Sigmoid colon (tissue), 7 donors: ENCODE measurements at places on chromosomes 1 and 21.

DNA sequence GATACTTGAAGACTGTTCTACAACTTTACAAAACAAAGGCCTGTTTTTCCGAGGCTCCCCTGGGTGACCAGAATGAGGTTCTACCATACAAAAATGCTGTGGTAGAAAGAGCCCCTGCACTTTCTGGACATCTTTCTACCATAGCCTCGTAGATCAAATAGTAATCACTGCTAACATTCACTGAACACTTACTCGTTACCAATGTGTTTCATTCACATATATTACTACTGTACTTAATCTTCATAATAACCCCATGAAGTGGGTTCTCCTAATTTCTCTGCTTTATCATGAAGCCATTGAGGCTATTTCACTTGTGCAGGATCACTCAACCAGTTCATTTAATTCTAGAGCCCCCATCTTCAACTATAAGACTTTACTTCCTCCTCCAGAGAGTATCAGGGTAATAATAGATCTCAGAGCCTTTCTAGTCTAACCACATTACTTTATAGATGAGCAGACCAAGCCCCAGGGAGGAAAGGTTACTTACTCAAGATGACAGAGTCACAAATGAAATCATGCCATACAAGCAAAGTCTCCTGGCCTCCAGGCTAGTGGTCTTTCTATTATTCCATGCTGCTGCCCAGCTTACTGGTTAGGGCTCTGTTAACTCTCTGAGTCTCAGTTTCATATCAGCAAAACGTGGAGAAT lies 46.7 kb upstream of the OSBPL9 start:
- no peak for DNase-seq

- DNase-seq = no peak
Observed at GRCh38 chr1:77375990-77376389, 94.2 kb downstream of the AK5 start.

- DNase-seq = no peak
Observed at GRCh38 chr1:29730623-29731022, 494.3 kb downstream of the PTPRU start.

DNA sequence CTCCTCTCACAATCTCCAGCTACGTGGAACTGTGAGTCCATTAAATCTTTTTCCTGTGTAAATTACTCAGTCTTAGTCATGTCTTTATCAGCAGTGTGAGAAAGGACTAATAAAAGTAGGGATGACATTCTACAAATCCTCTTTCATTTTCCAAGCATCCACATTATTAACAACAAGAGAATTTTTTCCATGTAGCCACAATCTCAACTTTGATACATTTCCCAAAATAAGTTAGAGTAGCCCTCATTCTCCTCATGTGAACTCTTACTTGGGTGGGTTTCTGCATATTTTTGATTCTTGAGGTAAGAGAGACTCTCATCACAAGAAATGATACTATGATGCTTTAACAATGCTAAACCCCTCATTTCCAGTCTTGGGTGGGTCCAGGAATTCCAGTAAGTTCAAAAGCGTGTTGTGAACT lies 52.8 kb downstream of the TNFSF18 start:
- DNase-seq = no peak

DNA sequence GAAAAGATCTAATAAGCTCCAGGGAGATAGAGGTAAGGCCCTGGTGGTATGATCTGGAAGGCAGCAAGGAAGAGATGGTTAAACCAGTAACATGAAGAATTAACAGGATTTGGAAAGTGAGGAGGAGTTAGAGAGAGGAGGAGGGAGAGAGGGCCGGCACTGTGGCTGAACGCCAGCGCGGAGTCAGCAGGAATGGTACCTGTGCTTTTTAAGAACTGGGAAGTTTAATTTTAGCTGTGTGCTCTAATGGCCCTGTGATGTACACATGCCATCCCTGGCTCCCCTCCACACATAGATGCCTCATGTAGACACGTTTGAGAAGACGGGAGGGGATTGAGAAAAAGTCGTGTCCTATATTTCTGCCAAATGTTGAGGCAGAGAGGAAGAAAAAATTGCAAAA lies 13.8 kb upstream of the AVPR1B start:
- no peak for DNase-seq
